ENCODE measurements at places on chromosomes 1 and 21.

GRCh38 chr1:187408212-187409004, 579.7 kb downstream of the PLA2G4A start:
- DNase-seq: no peak

- peak; percentile 35 for DNase-seq
Measured at GRCh38 chr21:29939104-29939923, 482 bp downstream of the GRIK1 start.

DNA sequence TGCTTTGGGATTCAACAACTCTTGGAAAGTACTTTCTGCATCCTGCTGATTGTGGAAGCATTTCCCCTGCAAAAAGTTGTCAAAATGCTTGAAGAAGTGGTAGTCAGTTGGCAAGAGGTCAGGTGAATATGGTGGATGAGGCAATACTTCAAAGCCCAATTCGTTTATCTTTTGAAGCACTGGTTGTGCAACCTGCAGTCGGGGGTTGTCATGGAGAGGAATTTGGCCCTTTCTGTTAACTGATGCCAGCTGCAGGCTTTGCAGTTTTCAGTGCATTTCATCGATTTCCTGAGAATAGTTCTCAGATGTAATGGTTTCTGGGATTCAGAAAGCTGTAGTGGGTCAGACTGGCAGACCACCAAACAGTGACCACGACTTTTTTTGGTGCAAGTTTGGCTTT, 47.6 kb upstream of the GJA5 start:
- DNase-seq: no peak

DNA sequence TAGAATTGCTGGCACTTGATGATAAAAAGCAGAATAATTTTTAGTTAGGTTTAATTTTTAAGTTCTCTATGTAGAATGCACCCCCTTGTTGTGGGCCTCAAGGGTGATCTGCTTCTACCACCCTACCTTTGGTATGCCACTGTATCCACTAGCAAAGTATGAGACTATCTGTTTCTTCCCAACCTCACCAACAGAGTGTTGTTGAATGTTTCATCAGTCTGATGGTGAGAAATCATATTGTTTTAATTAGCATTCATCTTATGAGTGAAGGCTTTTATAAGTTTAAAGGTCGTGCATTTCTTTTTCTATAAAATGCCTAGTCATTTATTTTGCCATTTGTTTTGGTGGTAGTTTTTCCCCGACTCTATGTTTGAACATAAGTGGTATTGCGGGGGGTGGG, 141.0 kb downstream of the MAGI3 start:
- no peak for DNase-seq

DNA sequence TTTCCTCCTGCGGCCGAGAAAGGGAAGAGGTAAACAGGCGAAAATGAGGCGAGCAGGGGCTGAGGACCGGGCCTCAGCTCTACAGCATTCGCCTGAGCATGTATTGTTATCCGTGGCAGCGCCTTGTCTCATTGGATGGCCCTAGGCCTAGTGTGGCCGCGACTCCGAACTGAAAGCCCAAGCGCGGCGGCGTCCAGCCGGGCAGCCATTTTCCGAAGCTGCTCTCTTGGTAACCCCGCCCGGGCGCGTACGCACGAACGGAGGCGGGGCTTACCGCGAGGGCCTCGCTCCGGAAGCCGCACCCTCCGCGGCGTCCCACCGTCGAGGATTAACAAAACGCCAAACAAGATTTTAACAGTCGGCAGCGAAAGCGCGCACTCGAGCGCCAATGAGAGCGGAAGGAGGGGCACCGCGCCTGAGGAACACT, 797 bp upstream of the USP1 start:
- no peak for DNase-seq

GRCh38 chr1:155015527-155016230, 13.1 kb downstream of the ZBTB7B start:
- DNase-seq: no peak

DNA sequence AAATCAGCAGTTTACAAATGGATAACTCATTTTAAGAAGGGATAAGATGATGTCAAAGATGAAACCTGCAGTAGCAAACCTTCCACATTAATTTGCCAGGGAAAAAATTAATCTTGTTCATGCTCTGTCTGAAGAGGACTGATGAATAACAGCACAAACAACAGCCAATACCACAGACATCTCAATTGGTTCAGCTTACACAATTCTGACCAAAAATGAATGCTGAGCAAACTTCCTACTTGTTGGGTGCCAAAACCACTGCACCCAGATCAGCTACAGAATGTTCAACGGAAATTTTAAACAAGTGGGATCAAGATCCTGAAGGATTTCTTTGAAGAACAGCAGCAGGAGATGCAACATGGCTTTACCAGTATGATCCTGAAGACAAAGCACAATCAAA, 98.3 kb downstream of the COQ8A start:
- DNase-seq: no peak

- DNase-seq: no peak
Measured at GRCh38 chr1:212077028-212077427, 41.5 kb downstream of the DTL start.

GRCh38 chr1:202192770-202193613, 607 bp upstream of the LGR6 start:
- DNase-seq: peak; percentile 52

GRCh38 chr1:222034790-222035189, 292.9 kb upstream of the DUSP10 start:
- DNase-seq: no peak

GRCh38 chr1:74422421-74423292, 89.8 kb downstream of the LRRC53 start:
- DNase-seq: no peak

GRCh38 chr1:228998179-228998578, 262.9 kb downstream of the RHOU start:
- DNase-seq: no peak
